ENCODE measurements at places on chromosomes 4 and X.

GRCh38 chrX:48470110-48470832, at the start of gene SLC38A5:
Gene SLC38A5 (minus strand): TSS chrX:48470260. CDS start chrX:48467924, 2,336 bp downstream.
- no peak for DNase-seq

DNA sequence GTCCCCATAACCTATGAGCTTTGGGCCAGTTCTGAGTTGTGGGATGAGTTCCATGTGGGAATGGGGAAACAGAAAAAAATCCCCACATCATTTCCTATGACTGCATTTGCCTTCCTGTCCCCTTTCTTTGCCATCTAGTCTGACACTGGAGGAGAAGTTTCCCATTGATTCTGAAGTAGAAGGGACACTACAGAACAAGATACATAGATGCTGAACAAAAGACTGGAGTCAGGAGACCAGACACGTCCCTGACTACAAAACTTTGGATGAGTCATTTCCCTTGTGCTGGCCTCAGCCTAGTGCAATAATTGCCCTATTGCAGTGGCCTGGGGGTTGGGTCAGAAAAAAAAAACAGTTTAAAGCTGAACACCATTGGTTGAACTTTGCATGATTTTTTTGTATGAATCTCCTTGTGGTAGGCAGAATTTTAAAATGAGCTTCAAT, 22.1 kb downstream of the BEX3 start:
- no peak for DNase-seq

DNA sequence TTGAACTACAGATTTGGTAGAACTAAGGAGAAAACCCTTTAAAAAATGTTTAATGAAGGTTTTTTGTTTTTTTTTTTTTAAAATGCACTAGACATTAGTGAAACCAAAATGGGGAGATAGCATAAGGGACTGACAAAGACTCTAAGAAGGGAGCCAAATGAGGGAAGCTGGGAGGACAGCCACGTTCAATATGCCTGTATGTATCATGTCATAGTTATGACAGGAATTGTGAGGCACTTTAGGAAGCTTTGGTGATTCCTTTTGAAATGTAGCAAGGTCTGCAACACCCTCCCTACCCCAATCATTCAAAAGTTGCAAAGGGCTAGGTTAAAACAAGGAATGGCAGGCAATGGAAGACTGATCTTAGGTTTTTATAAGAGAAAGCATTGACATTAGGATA, 526.0 kb downstream of the TLL1 start:
- DNase-seq = no peak

GRCh38 chr4:1872870-1873269, 1.7 kb downstream of the NSD2 start:
- DNase-seq = no peak

GRCh38 chrX:18545771-18546170, 120.4 kb downstream of the CDKL5 start:
- no peak for DNase-seq

DNA sequence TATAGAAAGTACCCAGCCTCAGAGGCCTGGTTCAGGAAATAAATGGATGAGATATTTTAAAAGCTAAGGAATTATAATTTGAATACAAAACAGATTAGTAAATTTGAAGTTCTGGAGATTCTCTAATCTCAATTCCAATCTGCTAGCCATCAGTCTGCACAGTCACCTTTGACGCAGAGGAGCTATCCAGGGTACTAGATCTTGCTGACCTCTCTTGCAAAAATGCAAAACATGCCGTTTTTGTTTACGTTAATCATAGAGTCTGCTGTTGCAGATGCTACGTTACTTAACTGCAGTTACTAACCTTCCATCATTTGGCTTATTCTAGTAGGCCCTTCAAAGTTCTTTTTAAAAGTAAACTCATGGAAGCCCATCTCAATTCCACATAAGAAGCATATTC, 10.4 kb downstream of the CCSER1 start:
- DNase-seq = no peak

DNA sequence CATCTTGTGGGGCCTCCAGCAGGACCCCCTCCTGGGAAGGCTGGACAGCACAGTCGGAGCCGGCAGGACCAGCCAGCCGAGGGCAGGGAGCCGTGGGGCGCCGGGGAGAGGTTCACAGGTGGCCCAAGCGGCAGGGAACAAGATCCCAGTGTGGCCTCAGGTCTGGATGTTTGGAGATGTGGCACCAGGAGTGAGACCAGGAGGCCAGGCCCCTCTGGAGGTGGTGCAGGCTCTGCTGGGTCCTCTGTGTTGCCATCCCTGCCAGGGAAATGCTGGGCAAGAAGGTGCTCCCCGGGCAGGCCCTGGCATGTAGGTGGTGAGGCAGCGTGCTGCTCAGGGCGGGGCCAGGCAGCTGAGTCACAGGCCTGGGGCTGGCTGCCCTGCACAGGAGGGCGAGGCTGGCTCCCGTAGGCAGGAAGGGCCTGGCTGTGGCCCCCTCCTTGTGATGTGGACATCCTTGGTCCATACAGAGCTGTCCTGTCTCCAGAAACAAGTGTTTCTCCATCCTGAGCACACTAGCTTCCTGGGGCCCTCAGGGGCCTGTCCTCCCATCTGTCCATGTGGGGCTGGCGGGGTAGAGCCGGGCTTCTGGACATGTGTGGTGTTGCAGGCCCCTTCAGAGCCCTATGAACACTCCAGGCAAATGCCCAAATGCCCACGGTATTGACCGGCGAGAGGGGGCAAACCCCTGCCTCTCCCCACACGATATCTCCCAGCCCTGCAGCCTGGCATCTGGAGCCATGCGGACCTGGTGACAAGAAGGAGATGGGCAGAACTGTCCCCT, 4.8 kb upstream of the HGFAC start:
- no peak for DNase-seq

- no peak for DNase-seq
Observed at GRCh38 chr4:53355930-53356521, 9.8 kb downstream of the SCFD2 start.

GRCh38 chrX:15751155-15751819, 13.2 kb downstream of the CA5B start:
- DNase-seq = no peak

All from stimulated activated CD8-positive, alpha-beta memory T cell treated with anti-CD3 and anti-CD28 coated beads, Interleukin-4, amount 100 ng/mL, for 4 hours (primary cell).